ENCODE measurements at places on chromosomes 7 and 10.

GRCh38 chr7:110522061-110522760, 568.7 kb upstream of the LRRN3 start:
- DNase-seq: no peak

DNA sequence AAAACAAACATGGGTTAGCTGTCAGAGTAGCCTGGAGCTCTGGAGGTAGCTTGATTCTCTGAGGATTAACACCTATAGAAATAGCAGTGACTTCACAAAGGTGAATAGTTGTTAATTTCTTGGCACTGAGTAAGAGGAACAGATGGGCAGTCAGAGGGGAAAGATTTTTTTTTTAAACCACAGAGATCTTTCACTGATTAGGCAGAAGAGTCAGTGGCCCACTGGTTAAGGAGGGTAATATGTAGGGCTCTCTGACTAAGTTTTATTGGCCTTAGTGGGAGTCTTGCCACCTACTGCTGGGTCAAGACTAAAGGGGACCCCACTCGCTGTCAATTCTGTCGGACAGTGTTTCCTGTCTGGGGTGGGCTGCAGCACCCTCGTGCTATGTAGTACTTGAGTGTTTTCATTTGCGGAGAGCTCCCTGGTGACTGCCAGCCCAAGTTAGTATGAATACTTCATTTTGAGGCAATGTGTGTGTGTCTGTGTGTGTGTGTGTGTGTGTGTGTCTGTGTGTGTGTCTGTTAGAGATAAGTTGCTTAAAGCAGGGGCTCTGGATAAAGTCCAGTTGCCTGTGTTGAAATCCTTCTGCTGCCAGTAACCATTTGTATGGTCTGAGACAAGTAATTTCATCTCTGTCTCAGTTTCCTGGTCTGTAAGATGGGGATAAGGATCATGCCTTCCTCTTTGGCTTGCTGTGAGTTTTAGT, 145.2 kb downstream of the ARID5B start:
- DNase-seq: no peak

DNA sequence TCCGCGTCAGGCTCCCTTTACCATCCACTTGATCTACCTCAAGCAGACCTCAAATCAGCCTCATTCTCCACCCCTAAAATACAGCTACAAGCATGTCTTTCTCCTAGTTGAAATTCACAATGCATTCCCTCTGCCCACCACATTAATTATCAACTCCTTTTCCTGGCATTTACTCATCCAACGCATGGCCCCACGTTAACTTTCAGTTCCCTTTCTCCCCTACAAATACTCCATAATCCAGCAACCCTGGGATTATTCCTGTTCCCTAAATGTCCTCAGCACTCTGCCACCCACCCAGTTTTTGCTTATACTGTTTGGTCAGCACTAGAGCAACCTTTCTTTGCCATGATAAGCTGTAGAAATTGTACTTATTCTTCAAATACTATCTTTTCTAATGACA, 5.7 kb upstream of the VIM start:
- no peak for DNase-seq

GRCh38 chr7:129851174-129851573, 101.6 kb downstream of the UBE2H start:
- DNase-seq: no peak

DNA sequence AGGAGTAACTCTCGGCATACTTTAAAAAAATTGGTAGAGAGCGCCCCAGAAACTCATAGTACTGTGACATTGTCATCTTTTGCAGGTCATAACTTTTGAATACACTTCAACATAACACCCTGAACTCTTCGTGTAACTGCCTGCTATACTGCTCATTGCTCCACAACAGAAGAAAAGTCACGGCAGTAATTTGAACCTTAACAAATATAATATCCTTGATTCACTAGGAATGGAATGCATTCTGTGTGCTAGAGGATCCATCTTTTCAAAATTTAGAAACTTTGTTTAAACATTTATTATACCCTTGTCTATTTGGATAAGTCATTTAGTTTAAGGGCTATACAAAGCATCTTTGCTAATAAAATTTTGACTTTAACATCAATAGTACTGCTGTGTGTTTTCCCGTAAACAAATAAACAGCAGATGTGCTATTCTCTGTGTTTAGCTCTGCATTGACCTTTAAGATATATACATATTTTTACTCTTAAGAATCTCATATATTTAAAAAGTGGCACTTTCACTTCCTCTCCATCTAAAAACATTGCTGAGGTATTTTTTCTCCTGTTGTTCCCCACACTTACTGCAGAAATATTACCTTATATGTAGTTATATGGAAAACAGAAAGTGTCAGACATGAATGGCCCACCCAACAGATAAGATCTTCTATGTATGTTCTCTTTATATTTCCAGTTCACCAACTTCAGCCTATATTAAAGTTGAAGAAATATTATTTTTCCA, 217.6 kb upstream of the TMEM229A start:
- no peak for DNase-seq

DNA sequence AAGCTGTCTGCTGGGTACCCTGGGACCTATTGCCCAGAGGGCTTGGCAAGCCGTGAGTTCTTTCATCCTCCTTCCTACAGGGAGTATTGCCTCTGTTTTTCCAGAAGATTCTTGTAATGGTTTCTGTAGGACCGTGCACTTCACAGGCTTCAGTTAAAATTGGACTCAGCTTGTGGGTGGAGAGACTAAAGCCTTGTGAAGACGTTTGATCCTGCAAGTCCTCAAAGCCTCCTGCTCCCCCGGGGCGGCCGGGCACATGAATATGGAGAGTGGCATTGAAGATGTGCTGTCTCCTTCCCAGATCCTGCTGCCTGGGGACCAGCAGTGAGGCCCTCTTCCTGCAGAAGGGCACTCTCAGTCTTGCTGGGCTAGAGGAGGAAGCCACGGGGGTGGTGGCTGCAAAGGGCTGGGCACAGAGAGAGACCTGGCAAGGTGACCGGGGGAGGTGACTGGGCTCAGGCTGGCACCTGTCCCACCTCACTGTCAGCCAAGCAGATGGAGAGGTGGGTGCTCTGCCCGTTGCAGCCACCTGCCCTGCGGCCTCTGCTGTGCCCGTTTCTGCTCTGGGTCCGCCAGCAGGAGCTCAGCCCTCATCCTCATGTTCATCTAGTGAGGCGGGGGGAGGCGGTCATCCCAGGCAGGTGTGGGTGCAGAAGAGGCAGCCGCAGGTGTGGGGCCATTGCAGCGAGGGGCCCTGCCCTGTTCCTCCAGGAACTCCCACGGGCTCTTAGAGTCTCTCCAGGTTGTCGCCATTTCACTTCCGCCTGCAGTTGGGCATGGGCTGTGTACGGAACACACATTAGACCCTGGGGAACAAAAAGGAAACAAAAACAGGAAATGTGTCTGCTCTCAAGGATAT, 55.7 kb downstream of the TMEM209 start:
- DNase-seq: no peak

- no peak for DNase-seq
These were observed 127.1 kb downstream of the GATA3 start for GRCh38 chr10:8181496-8182157.

- DNase-seq: no peak
These were observed 71.5 kb upstream of the ADO start for GRCh38 chr10:62732841-62733653.

DNA sequence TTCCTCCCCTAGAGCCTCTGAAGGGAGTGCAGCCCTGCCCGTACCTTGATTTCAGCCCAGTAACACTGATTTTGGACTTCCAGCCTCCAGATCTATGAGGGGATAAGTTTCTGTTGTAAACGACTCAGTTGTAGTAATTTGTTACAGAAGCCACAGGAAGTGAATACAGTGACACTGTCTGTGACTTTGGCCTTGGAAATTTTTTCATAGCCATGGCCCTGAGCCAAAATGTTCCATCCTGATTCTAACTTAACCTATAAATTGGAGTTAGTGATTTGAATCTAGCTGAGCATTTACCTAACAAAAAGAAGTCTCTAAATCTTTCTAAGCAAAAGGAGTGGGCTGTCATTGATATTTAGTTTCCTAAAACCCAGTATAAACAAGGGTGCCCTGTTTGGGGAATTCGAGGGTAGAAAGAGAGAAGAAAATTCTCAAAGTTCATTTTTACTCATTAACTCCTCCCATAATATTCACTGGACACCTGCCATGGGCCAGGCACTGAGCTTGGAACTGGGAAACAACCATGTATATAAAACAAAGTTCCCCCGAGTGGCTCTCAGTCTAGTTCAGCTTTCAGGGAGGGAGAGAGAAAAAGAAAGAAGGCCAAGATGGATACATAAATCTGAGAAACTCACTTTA, 162.3 kb downstream of the SKIDA1 start:
- no peak for DNase-seq

DNA sequence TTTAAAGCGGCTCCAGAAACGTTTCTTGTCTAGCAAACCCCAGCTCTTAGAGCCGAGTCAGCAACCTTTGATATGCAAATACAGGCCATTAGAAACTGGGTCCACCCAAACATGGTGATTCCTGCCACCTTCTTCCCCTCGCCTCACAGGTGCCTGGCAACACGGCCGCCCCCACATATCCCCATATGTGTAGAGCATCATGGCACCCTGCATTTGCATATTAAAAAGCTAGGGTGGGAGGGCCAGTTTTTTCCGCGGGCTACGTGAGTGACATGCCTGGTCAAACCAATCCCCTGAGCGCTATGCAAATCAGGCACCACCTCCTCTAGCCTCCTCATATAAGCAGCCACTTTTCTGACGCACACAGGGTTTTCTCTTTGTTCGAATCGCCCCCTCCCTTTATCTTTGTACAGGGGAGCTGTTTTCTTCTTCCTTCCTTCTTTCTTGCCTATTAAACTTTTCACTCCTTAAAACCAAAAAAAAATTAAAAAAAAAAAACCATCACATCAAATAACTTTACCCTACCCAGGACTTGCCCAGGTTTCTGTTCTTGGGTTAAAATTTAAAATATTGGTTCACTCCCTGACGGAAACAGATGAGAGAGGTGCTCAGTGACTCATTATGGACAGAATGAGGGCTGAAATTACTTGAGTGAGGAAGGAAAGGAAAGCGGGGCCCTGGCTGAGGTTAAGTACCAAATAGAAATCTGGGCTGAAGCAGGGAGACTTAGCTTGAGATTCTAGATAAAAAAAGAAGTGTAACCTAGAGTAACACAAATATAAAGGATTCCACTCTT, 59.8 kb downstream of the COA1 start:
- no peak for DNase-seq

GRCh38 chr7:20005081-20005480, 212.1 kb downstream of the MACC1 start:
- DNase-seq: no peak

DNA sequence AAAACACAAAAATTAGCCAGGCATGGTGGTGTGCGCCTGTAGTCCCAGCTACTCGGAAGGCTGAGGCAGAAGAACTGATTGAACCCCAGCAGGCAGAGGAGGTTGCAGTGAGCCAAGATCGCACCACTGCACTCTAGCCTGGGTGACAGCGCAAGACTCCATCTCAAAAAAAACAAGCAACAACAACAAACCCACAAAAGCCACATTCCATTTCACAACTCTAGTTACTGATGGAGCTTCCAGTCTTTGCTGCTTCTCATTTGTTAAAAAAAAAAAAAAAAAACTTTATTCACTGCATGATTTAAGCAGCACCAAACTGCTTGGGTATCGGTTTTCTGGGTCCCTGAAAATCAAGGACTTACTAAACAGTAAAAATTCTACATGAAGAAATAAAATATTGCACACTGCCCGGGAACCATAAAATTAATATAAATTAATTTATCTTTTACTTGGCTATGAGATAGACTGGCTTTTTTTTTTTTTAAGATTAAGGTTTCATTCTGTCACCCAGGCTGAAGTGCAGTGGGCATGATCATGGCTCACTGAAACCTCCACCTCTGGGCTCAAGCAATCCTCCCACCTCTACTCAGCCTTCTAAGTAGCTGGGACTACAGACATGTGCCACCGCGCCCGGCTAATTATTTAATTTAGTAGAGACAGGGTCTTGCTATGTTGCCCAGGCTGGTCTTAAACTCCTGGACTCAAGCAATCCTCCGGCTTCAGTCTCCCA, 42.0 kb downstream of the SRPK2 start:
- DNase-seq: peak; percentile 39

DNA sequence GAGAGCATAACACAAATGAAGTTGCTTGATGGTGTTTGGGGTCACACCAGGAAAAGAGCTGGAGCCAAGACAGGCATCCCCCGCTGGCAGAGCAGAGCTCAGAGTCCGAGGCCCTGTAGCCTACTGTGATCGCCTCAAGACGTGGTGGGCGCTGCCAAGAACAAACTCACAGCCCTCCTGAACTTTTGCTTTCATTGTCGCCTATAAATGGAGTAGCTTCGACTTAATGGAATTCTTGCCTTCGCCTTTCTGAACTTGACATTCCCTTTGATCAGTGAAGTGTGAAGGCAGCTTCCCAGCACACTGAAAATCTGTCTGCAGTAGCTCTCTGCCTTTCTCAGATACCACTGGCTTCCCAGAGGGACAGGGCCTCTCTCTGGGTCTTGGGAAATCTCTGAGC, 21.3 kb downstream of the CPXM2 start:
- DNase-seq: no peak

GRCh38 chr7:135792866-135793265, 44.3 kb upstream of the FAM180A start:
- DNase-seq: no peak

GRCh38 chr10:77001206-77001605, 636.4 kb downstream of the KCNMA1 start:
- no peak for DNase-seq

GRCh38 chr10:131277969-131278368, 33.6 kb downstream of the TCERG1L start:
- DNase-seq: no peak

DNA sequence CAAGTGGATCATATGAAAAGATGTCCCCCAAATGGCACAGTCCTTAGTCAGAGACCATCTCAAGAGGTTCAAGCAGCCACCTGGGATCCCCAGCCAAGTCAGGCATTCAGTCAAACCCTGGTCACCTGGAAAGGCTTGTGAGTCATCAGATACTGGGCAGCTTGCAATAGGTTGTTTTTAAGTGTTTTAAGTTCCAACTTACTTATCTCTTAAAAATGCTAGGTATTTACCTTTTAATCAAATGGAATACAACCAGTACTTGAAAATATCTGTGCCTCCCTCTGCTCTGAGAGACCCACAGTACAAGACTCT, 262.2 kb downstream of the WDR11 start:
- no peak for DNase-seq

DNA sequence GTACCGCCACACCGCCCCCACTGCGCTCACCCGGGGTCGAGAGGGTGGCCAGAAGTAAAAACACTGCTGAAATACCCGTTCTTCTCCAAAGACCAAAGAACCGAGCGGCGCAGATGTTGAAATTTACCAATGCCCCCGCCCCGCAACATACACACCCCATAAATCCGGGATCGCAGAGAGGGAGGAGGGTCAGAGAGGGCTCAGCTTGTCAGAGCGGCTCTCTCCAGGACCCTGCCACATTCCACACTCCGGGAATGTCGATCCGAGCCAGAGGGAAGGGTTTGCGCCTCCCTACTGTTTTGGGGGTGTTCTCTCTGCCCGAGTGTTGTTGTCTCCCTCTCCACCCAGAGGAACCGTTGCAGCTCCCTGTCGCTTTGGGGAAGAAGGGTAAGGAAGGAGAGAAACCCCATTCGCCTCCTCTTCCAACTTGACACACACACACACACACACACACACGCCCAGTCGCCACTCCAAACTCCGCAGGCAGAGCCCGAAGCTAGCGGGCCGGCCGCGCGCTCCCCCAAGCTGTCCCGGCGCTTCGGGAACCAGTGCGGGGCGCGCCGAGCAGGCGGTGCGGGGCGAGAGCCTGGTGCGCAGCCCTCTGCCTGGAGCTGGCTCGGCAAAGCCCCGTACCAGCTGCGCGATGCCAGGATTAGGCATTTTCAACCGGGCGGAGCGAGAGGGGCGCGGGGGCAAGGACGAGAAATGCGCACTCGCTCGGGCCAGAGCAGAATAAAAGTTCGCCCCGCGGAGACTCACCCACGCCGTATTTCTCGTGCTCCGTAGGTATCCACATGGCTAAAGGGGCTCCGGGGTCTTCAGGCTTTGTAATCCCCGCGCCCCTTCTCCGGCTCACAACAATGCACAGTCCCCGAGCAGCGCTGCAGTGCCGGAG, 609 bp downstream of the DOCK4 start:
- no peak for DNase-seq

All from SIG-M5 (cell line).